ENCODE measurements at places on chromosomes 7 and 10. TPM values are rescaled to one million over a fixed set of nuclear protein-coding genes. Genes with fewer than 3 reads are reported as not detected.

The OPALIN gene
- total RNA-seq: not detected

The KCP gene
- not detected for total RNA-seq

The AGR2 gene
- total RNA-seq: not detected

The CCDC3 gene
- 0.14 TPM for total RNA-seq

The GCK gene
- 3.3 TPM for total RNA-seq

The SPDYE9 gene
- not detected for total RNA-seq

The LLCFC1 gene
- not detected for total RNA-seq

The MPP7 gene
- total RNA-seq: 25.4 TPM

The IDI2 gene
- not detected for total RNA-seq

The FAM25C gene
- total RNA-seq: not detected

The NYAP1 gene
- total RNA-seq: 0.17 TPM

The SUN3 gene
- total RNA-seq: not detected

The ACTL6B gene
- total RNA-seq: not detected

The COPG2 gene
- total RNA-seq: 32.7 TPM

DNA sequence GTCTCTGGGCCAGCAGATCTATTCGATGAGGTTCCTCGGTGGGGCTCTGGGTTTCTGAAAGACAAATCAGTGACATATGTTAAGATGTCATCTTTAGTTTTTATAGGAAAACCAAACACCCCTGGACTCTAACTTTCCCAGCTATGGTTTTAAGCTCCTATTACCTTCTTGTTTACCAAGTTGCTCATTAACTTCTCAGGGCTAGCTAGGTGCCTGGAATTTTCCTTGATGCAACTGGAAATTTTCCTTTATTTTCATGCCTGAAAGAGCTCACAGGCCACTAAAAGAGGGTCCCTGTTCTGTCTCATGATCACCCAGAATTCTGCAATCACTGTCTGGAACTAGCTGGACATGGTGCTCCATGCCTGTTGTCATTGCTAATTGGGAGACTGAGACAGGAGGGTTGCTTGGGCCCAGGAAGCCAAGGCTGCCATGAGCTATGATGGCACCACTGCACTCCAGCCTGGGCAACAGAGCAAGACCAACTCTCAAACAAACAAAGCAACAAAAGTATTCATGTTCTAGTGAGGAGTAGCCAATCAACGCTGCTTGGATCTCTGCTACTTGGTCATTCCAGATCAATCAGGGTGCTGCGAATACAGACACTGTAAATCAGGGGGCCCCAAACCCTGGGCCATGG, 1173.5 kb upstream of the AUTS2 start:
- H3K4me1 ChIP-seq: no peaks in the 10 kb centered on the region
- H3K4me3 ChIP-seq: no peak overlapping the region
- no peak for DNase-seq
- no peaks in the 10 kb centered on the region for H3K36me3 ChIP-seq
- H3K27me3 ChIP-seq: no peaks in the 10 kb centered on the region

DNA sequence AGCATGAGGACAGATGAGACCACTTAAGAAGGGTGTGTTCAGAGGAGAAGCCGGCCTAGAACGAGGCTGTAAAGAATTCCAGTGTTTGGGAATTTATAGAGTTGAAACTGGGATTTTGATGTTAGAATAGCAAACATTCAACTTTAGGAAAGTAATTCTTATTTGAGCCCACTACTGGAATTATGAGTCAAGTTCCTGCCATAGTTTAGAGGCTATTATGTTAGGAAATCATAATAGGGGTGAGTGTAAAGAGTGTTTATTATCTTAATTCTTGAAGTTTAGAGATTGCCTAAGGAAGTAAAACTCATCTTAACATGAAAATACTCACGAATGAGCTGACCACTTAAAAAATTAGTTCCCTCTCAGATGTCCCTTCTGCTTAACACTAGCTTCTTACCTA, 2.1 kb downstream of the CBLL1 start:
- H3K4me1 ChIP-seq: peaks cover 46% of the 10 kb centered on the region
- no peak for DNase-seq
- H3K27me3 ChIP-seq: no peaks in the 10 kb centered on the region

GRCh38 chr10:130970341-130971122, 341.0 kb downstream of the TCERG1L start:
- no peak overlapping the region for H3K27ac ChIP-seq
- no peak for DNase-seq
- no peaks in the 10 kb centered on the region for H3K4me1 ChIP-seq
- no peak overlapping the region for H3K4me3 ChIP-seq
- H3K36me3 ChIP-seq: no peaks in the 10 kb centered on the region

DNA sequence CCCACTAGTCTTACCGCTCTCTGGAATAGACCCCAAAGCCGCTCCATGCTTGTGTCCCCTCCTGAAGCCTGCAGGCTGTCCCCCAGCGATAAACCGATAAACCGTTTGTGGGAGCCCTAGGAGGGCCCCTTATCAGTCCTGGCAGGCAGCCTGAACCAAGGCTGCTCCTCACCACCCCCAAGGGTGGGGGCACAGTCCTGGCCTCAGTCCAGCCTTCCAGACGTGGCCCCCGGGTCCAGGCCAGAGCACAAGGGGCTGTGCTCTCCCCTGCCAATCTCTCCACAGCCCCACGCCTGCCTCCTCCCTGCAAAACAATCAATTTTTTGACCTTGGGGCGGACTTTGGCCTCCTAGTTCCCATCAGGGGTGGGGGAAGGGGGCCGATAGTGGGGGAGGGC, at the start of gene TFR2:
TSS of gene TFR2 (minus strand) at position 90 of the 397 bp plus-strand sequence. CDS start at position 47, 43 bp downstream.
- no peak for DNase-seq
- H3K4me1 ChIP-seq: no peaks in the 10 kb centered on the region
- no peaks in the 10 kb centered on the region for H3K36me3 ChIP-seq
- no peaks in the 10 kb centered on the region for H3K27me3 ChIP-seq
- H3K27ac ChIP-seq: no peak within 1 kb of the TSS

DNA sequence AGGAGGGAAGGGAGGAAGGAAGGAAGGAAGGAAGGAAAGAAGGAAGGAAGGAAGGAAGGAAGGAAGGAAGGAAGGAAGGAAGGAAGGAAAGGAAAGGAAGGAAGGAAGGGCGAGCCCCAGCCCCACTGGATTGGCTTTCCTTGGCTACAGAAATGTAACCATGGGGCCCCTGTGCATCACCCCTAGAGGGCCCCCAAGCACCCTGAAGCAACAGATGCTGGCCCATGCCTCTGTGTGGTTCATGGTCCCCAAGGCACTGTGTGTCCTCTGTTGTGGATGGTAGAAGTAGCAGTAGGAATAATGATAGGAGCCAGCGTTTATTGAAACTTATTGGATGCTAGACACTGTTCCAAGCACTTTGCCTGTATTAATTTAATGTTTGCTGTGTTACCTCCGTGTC, 116.6 kb upstream of the MACROH2A2 start:
- H3K4me3 ChIP-seq: no peak overlapping the region
- peak; percentile 32 for DNase-seq
- no peaks in the 10 kb centered on the region for H3K36me3 ChIP-seq
- no peaks in the 10 kb centered on the region for H3K4me1 ChIP-seq
- H3K27ac ChIP-seq: no peak overlapping the region
- H3K27me3 ChIP-seq: peaks cover 3% of the 10 kb centered on the region

- no peak for DNase-seq
- H3K4me1 ChIP-seq: no peaks in the 10 kb centered on the region
- H3K27me3 ChIP-seq: no peaks in the 10 kb centered on the region
Measured at GRCh38 chr10:64385355-64385754, 864.2 kb downstream of the REEP3 start.

GRCh38 chr10:61397175-61397986, 55.8 kb downstream of the TMEM26 start:
- peaks cover 9% of the 10 kb centered on the region for H3K4me1 ChIP-seq
- no peaks in the 10 kb centered on the region for H3K36me3 ChIP-seq
- no peak for DNase-seq
- H3K27ac ChIP-seq: no peak overlapping the region
- H3K27me3 ChIP-seq: no peaks in the 10 kb centered on the region

- no peak overlapping the region for H3K27ac ChIP-seq
- DNase-seq: no peak
- peaks cover 5% of the 10 kb centered on the region for H3K27me3 ChIP-seq
- no peaks in the 10 kb centered on the region for H3K4me1 ChIP-seq
Measured at GRCh38 chr10:21138769-21139340, 241.7 kb upstream of the NEBL start.

- H3K27ac ChIP-seq: no peak overlapping the region
- peaks cover 14% of the 10 kb centered on the region for H3K27me3 ChIP-seq
- no peak overlapping the region for H3K4me3 ChIP-seq
- no peaks in the 10 kb centered on the region for H3K4me1 ChIP-seq
- DNase-seq: no peak
- no peaks in the 10 kb centered on the region for H3K36me3 ChIP-seq
Measured at GRCh38 chr10:50216418-50216817, 34.9 kb downstream of the ASAH2 start.

GRCh38 chr7:8005279-8005678, 36.7 kb downstream of the GLCCI1 start:
- no peak overlapping the region for H3K4me3 ChIP-seq
- no peaks in the 10 kb centered on the region for H3K27me3 ChIP-seq
- DNase-seq: no peak
- H3K36me3 ChIP-seq: peaks cover 27% of the 10 kb centered on the region
- peaks cover 7% of the 10 kb centered on the region for H3K4me1 ChIP-seq

GRCh38 chr10:112280205-112280921, 2.8 kb upstream of the TECTB start:
- no peaks in the 10 kb centered on the region for H3K36me3 ChIP-seq
- no peak overlapping the region for H3K27ac ChIP-seq
- H3K27me3 ChIP-seq: peaks cover 9% of the 10 kb centered on the region
- H3K4me3 ChIP-seq: no peak overlapping the region

DNA sequence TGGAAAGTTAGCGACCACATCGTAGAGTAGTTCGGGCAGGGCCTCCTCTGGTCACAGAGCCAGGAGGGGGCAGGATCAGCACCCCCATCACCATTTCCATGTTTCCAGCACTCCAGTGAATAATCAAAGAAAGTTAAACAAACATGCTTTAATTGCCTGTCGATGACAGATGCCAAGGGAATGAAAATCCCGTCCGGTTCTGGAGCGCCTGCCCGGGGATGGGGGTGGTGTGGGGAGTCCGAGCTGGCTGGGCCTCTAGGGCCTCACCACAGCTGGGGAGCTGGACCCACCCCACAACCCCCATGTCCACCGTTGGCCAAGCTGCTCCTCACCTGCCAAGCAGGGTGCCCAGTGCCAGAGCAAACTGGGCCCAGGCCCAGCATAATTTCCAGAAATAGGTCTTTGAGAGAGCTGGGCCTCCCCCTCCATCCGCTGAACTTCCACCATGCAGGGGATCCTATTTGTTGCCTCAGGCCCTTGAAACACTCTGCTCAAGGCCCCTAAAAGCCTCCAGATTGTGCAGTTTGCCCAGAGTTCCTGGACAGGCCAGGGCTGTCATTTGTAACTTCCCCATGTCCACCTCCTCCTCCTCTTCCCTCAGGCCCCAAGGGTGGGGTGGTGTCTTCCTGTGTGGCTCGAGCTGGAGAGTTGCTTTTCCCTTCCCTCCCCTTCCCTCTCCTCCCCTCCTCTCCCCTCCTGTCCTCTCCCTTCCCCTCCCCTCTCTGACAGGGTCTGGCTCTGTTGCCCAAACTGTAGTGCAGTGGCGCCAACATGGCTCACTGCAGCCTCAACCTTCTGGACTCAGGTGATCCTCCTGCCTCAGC, 101.0 kb downstream of the MYL10 start:
- H3K27me3 ChIP-seq: no peaks in the 10 kb centered on the region
- H3K36me3 ChIP-seq: no peaks in the 10 kb centered on the region
- DNase-seq: no peak
- no peak overlapping the region for H3K27ac ChIP-seq
- H3K4me3 ChIP-seq: no peak overlapping the region

GRCh38 chr7:7614018-7614741, 26.4 kb upstream of the UMAD1 start:
- H3K36me3 ChIP-seq: peaks cover 1% of the 10 kb centered on the region
- no peaks in the 10 kb centered on the region for H3K27me3 ChIP-seq
- H3K4me3 ChIP-seq: no peak overlapping the region
- no peak for DNase-seq

- H3K27ac ChIP-seq: no peak overlapping the region
- DNase-seq: no peak
- H3K27me3 ChIP-seq: peaks cover 5% of the 10 kb centered on the region
- H3K4me1 ChIP-seq: no peaks in the 10 kb centered on the region
Measured at GRCh38 chr10:96501985-96502384, 11.7 kb downstream of the TLL2 start.

DNA sequence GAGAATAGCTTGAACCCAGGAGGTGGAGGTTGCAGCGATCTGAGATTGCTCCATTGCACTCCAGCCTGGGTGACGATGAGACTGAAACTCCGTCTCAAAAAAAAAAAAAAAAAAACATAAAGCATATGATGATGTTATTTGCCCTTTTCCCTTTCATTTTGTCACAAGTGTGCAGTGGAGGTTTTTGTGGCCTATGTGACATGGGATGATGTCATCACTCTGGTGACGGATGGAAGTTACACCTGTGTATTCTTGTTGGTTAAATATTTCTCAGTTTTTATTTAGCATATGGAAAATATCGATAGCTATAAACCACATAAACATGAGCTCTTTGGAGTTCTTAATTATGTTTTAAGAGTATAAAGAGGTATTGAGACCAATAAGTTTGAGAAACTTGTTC, 71.8 kb upstream of the EMX2 start:
- H3K27me3 ChIP-seq: peaks cover 4% of the 10 kb centered on the region
- H3K4me3 ChIP-seq: no peak overlapping the region
- no peak overlapping the region for H3K27ac ChIP-seq
- no peaks in the 10 kb centered on the region for H3K36me3 ChIP-seq
- H3K4me1 ChIP-seq: no peaks in the 10 kb centered on the region

DNA sequence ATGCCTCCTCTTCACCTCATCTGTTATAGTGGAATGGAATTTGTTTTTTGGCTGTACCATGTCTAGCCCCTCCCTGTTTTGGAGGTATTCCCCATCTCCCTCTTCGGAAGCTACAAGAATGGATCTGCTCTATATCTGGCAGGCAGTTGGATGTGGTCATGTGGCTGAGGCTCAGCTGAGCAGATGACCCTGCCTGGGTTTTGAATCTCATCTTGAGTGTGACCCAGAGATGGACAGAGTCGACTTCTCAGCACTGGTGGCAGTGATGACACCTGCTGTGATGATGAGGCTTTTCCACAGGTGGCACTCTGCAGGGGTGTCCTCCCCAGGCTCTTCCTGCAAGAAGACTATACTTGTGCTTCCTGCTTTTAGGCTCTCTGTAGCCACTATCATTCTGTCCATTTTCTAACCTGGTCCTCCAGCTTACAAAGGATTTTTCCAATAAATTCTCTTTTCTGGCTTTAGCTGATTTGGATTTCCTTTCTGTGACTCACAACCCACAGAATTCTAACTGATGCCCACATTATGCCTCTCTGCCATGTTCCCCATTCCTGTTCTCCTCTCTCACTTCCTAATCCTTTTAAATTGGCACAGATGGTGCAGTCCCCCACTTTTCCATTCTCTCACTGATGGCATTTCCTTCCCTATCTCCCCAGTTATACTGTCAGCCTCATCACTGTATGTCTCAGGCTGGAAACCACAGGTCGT, 7.5 kb upstream of the ARHGAP22 start:
- no peak overlapping the region for H3K27ac ChIP-seq
- no peak for DNase-seq
- H3K4me3 ChIP-seq: no peak overlapping the region
- peaks cover 34% of the 10 kb centered on the region for H3K27me3 ChIP-seq
- H3K36me3 ChIP-seq: no peaks in the 10 kb centered on the region

- DNase-seq: no peak
- H3K36me3 ChIP-seq: no peaks in the 10 kb centered on the region
- no peak overlapping the region for H3K27ac ChIP-seq
- peaks cover 40% of the 10 kb centered on the region for H3K27me3 ChIP-seq
- H3K4me3 ChIP-seq: no peak overlapping the region
- H3K4me1 ChIP-seq: peaks cover 4% of the 10 kb centered on the region
Measured at GRCh38 chr7:155798673-155799439, 13.4 kb downstream of the SHH start.

- H3K4me1 ChIP-seq: no peaks in the 10 kb centered on the region
- H3K27ac ChIP-seq: no peak overlapping the region
- H3K27me3 ChIP-seq: peaks cover 31% of the 10 kb centered on the region
- no peak overlapping the region for H3K4me3 ChIP-seq
Measured at GRCh38 chr10:29297678-29298077, 8.8 kb downstream of the LYZL1 start.

Data from activated naive CD4-positive, alpha-beta T cell treated with anti-CD3 and anti-CD28 coated beads for 36 hours (primary cell).